ENCODE measurements at places on chromosomes 7 and 10.

GRCh38 chr7:13748998-13749397 is 240.5 kb downstream of the ETV1 start:
- no peak for DNase-seq

DNA sequence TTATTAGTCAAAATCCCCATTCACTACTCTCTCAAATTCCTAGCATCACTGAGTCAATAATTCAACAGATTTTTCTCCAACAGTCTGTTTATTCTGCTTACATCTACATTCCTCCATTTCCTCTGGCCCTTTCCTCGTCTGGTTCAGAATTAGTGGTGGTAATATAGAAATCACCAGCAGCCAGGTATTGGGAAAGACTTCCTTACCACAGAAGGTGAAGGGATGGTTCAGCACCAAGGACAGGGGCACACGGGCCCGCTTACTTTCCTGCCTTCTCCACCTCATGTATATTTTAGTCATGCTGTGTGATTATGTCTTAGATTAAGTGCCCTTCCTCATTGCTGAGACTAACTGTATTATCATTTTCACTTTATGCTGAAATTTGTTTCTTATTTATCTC is 70.4 kb upstream of the APBB1IP start:
- DNase-seq = no peak

DNA sequence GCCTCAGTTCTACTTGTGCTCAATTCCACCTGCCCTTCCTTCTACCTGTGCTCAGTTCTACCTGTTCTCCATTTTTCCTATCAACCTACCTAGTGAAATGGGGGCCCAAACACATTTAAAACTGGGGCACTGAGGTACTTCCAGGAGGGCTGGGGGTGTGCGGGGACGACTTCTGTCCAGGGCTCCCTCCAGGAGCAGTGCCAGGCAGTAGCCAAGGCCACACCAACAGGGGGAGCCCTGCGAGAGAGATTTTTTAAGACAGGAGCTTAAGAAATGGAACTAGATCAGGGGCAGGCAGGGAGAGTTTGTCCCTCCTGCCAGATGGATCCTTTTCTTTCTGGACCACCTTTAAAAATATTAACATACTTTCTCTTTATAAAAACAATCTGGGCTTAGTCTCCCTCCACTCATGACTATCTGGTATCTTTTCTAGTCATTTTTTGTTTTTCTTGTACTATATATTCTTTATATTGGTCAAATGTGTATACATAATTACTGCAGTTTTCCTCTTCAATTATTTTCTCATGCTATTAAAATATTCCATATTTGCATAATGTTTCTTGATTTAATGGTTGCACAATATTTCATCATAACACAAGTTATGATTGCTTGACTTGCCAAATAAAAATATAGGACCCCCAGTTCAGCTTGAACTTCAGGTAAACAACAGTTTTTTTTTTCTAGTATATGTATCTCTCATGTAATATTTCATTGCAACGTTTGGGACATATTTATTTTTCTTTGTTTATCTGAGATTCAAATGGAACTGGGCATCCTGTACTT is 47.3 kb upstream of the INSYN2A start:
- DNase-seq = no peak

DNA sequence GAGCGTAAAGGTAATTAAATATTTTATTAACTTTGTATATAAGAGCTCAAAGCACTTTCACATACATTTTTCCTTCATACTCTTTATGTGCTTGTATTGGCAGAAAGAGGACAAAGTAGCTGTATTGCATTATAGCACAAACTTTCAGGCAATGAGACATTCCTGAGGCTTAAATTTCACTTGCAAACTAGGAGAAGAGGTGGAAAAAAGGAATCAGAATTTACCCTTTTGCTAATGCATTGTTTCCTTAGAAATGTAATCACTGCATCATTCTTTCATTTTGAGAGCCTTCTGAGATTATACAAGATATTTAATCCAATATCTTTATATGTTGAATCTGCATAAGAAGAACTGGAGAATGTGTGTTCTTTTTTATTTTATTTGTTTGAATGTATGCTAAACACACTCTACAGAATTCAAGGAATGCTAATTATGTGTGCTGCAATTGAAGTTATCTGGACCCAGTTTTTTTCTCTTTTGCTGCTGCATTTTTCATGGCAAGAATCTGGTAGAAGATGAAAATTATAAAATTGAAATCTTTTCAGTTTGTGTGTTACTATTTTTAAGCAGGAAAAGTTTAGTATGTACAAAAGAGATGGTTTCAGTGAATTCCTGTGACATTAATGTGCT is 185.1 kb downstream of the NXPH1 start:
- DNase-seq = no peak

DNA sequence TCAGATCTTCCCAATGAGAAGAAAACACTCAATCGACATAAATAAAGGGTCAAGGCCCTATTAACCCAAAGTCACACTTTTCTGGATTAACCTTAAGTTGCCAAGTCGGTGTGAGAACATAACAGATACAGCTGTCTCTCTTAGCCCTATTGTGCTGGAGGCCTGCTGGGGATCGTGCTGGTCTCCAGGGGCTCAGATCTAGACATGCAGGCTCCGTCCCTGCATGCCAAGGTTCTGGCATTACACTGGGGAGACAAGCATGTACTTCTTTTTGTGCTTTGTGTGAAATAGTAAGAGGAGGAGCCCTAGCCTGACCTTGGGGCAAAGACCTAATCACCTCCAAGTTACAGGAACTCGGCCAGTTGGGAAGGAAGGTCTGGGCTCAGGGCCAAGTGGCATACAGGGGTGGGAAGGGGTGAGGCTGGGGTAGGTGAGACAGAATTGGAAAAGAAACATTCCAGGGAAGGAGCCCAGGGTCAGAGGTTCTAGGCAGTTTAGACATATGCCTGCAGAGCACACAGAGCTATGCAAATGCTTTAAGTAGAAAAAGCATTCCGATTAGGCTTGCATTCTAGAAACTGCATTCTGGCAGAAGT is 216.4 kb downstream of the HECW1 start:
- DNase-seq = no peak

GRCh38 chr7:150685219-150686029 is at the start of gene GIMAP2:
TSS of gene GIMAP2 (plus strand) at chr7:150685706. CDS start at chr7:150687060, 1,354 bp downstream.
- no peak for DNase-seq

DNA sequence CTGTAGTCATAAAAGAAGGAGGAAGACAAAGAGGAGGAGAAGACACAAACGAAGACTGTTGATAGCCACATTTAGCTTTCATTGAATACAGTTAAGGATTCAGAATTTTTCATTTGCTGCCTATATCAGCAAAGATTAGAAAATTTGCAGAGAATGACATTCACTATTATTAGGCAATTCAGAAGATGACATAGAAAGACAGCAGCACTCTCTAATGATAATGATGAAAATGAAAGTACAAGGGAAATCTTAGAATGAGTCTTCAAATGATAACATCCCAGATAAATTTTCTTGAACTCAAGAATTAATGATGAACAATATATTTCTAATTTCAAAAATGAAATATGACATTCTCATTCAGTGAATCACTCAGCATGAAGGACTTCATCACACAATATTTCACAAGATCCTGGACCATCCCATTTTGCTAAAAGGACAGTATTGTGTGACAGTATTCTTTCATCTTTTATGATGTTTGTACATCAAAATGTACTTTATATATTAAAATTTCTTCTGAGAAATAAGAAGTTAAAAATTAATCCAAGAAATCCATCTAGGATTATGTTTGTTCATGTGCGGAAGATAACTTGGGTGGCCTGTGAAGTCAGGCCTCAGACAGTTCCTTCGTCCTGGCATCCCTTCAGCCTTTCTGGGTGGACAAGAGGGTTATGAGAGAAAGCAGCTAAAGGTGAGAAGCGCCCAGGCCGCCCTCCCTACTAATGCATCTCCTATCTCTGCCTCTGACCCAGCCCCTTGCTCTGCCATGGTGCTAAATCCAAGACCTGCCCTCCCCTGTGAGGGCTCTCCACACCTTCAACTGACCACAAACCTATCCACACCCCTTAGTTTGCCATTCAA is 47.4 kb upstream of the CAMK2B start:
- no peak for DNase-seq

- no peak for DNase-seq
Observed at GRCh38 chr7:14424675-14425074, 435.2 kb upstream of the ETV1 start.

DNA sequence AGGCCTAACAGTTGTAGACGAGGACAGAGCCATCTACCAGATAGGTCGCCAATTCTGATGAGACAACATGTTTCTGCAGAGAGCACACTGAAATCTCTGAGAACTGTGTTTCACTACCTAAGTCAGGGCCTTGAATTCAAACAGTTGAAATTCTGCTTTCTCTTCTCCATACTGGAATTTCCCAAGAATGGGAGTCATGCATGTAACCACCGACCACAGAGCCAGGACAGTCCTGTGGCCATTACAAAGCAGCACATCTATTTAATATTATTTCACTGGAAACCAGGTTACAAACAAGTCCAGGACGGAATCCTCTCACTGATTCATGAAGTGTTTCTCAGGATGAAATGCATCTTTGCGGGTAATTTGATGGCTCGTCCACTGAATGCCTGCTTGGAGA is 62.0 kb upstream of the ST8SIA6 start:
- no peak for DNase-seq

DNA sequence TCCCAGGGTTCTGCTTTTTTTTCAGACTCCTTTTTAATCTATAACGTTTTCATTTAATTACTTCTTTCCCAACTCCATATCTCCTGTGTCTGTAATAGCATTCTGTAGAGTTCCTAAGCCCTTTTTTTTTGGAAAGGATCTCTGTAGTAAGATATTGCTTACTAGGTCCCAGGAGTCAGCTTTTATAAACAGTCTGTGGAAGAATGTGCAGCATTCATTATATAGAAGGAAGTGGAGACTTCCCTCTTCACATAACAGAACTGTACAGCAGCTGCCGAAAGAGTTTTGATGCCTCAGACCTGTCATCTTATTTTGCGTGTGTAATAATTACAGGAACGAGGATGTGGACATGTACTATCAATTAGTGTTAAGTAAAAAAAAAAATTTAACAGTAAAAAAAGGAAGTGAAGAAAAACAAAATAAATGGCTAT is 7.4 kb upstream of the STEAP4 start:
- no peak for DNase-seq
